ENCODE measurements at places on chromosomes 3 and 15. TPM values are rescaled to one million over a fixed set of nuclear protein-coding genes. Genes with fewer than 3 reads are reported as not detected.
A peak's percentile ranks its signal among the peaks of the same experiment; 100 is the strongest.

DNA sequence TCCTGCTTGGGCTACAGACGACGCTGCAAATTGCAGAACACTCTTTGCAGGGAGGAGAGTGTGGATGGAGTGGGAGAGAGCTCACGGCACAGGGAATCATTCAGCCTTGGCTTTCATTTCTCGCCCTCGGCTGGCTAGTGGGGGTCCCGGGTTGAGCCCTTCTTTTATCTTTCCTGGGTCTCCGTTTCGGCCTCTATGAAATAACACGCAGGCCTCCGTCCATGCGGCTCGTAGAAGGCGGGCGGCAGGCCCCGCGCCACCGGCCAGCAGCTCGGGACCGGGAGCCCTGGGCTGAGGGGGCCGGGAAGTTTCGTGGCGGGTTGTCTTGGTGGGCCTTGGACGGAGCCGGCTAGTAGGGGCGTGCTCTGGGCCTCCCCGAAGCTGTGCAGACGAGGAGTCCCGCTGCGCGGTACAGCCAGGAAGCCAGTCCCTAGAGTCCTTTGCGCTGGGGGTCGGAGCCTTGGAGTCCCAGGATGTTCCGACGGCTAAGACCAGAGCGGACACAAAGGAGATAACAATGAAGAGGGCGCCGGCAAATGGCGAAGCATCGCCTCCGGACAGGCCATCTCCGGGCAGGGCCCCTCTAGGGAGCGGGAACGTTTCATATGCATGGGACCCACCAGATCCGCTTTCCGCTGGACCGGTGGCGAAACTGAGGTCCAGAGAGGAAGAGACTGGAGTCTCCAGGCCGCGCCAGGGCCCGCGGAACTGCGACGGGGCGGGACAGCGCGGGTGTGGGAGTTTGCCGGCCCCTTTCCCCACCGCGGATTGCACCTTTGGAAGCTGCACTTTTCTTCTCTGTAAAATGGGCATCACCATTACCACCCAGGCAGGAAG lies 4.3 kb downstream of the RNU6-1 start:
- no peak for DNase-seq

GRCh38 chr3:97705764-97706163 lies 58.8 kb upstream of the ARL6 start:
- DNase-seq = no peak

GRCh38 chr3:49721896-49722781 lies 1.6 kb downstream of the GMPPB start:
- DNase-seq = no peak

- no peak for DNase-seq
Measured at GRCh38 chr3:134956395-134956794, 161.3 kb downstream of the EPHB1 start.

GRCh38 chr3:170055209-170055608 lies 17.4 kb downstream of the GPR160 start:
- peak; percentile 28 for DNase-seq

DNA sequence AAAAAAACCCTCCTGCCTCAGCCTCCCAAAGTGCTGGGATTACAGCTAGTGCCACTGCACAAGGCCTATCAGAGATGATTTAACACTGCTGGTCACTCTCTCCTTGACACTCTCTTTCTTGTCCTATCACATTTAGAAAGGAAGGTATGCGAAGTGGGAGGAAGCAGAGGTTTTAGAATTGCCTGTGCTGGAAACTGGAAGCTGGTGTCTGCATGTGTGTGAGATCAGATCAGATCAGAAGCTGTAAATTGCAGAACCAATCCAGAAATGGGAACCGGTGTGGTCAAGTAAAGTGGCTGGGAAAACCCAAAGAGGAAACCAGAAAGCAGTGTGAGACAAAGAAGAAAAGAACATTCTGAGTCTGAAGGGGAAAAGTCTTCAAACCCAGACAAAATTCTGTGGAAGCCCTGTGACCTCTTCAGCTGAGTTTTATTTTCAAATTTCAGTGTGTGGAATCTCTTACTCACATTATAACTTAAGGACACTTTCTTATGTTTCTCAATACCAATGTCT lies 2.8 kb downstream of the EFHB start:
- DNase-seq = no peak

DNA sequence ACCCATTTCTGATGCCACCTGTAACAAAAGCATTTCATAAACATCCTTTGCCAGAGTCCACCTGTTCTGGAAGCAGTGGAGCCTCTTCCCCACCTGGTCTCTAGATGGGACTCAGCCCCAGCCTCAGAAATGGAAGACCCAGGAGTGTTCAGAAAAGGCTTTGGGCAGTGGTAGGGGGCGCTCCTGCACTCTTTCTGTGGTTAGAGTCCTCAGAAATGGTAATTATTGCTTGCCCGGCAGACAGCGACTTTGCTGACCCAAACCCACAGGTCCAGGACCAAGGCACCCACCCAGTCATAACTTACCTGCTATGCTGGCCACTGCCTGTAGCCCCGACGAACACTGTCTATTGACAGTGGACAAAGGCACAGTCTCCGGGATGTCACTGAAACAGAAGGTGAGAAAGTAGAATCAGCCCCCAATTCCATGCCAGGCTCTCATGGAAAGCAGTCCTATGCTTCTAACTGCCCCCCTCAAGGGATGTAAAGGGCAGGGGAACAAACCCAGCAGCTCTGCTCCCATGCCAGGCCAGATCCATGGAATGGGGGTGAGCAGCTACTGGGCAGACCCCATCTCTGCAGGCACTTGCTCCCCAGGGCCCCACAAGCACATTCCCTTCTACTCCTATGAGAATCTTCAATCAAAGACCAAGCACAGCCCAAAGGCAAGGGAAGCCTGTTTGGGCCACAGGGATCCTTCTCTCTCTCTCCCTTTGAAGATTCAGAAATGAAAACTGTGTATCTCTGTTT lies 5.1 kb downstream of the ACAA1 start:
- DNase-seq = peak; percentile 14

DNA sequence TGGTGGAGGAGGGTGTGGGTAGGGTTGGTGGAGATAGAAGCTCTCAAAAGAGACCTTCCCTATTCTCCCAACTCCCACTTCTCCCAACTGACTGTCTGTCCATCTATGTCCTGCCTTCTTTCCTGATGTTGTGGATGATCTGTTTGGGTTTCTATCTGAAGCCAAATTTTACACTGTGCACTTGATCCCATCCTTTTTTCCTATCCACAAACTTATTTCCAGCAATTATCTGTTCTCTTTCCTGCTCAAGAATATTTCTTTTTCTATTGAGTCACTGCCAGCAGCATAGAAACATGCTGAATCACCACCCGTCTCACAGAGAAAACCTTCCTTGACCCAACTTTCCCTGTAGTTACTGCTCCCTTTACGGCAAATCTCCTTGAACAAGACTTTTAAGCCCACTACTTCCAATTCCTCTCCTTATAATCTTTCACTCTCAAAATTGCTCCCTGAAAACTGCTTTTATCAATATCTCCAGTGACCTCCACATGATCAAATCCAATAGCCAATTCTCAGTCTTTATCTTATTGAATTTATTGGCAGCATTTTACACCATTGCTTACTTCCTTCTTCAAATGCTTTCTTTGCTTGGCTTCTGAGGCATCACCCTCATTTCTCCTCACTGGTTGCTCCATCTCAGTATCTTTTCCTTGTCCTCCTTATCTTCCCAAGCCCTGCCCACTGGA lies 141.2 kb upstream of the SLC7A14 start:
- DNase-seq = peak; percentile 90

DNA sequence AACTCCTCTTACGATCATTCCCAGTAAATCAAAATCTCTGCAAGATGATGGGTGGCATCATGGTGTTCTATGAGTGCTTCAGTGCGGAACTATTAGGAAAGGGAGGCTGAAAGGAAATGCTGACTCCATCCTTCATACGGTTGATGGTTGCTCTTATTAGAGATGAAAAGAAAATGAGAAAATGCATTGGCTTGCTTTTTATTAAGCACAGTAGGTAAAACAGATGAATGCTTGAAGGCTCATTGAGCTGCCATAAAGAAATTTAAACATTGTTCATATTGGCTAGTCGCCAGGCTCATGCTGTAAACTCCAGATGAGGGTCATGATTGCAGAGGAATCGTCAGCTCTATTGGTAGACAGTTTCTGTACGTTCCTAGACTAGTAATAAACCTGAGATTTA lies 115.8 kb downstream of the EPHA3 start:
- no peak for DNase-seq

DNA sequence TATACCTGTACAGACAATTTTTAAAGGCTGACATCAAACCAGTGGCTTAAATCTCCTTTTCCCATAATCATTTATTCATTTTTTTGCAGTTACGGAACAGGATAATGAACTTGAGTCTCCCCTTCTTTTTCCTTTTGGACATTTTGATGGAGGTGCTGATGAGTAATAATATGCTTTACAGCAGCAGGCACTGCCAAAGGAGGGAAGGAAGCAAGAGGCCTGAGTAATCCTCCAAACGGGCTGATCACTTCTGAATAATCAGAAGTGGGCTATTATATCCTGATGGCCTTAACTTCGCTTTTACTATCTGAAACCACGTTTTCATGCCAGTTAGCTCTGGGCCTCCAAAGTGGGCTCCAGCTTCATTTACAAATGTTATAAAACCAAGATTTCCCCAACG lies 527.2 kb downstream of the FOXP1 start:
- DNase-seq = peak; percentile 24

DNA sequence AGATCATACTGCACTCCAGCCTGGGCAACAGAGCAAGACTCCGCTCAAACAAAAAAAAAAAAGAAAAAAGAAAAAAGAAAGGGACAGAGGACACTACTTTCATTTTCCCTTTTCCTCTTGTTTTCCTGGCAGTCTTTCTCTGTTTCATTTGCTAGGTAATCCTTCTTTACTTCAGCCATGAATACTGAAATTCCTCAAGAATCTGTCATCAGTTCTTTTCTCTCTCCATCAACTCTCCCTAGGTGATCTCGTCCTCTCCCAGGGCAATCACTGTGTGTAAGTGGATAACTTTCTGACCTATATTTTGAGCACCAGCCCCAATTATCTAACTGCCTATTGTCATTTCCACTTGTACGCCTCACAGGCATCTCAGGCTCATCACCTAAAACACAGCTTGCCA lies 51.5 kb downstream of the TTC23 start:
- DNase-seq = peak; percentile 7

DNA sequence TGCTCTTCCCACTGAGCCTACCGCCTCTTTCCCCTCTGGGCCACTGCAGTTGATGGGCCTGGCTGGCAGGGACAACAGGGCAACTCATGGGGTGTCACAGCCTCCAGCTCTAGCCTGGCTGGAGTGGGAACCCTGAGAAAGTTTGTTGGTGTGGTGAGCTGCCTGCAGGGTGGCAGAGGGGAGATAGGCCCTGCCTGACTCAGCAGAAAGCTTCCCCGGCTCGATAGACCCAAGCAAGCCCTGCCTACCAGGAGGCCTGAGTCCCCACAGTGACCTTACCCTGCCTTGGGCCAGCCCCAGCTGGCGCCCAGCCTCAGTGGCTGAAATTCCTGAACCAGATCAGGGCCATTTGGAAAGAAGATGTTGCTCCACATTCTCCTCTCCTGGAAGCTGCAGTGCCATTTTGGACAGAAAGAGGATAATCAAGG lies 29.4 kb downstream of the ABTB1 start:
- DNase-seq = peak; percentile 59

- DNase-seq = no peak
Measured at GRCh38 chr15:54515664-54516582, 537.7 kb downstream of the UNC13C start.

DNA sequence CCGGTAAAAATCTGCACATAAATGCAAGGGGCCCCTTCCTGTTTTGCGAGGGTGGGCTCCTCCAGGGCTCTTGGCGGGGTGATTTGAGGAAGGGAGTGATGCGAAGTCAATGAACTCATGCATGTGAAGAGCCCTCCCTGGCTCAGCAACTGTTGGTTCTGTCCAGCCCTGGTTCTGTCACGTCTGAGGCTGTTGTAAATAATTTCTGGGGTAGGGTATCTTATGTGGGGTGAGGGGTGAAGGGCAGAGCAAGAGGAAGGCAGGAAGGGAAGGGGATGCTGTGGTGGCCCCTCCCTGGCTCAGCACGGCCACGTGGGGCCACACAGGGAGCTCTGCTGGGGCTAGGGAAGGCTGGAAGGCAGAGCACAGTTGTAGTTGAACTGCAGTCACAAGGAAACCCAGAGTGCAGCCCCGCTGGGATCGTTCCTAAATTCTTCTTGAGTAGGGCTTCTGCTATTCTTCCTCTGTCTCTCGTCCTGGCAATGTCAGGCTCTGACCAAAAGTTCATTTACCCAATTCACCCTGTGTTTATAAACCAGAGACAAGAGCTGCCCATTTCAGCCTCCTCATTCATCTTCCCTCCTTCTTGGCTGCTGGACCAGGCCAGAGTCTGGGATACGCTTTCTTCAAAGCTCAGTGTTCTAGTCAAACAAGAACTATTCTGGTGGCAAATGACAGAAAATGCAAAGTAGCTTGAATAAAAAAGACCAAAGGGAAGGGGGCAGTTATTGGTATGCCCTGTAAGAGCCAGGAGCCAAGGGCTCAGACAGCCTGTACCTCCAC lies 14.8 kb upstream of the TOPBP1 start:
- DNase-seq = no peak

DNA sequence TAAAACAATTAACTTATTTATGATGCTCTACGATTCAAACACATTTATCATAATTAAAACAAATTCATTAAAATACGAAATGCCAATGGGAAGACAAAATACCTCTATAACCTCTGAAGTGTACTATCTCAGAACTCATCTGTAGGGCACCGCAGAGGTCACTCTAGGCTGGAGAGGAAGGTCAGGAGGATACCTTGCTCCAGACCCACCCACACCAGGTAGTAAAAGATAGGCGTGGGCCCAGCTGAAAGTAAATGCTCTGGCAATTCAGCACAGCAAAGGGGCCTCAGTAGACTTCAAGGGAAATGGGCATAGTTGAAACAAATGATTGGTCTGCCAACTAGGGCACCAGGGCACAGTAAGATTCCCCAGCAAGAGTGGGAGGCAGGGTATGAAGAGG lies 26.0 kb upstream of the SPPL2A start:
- no peak for DNase-seq

DNA sequence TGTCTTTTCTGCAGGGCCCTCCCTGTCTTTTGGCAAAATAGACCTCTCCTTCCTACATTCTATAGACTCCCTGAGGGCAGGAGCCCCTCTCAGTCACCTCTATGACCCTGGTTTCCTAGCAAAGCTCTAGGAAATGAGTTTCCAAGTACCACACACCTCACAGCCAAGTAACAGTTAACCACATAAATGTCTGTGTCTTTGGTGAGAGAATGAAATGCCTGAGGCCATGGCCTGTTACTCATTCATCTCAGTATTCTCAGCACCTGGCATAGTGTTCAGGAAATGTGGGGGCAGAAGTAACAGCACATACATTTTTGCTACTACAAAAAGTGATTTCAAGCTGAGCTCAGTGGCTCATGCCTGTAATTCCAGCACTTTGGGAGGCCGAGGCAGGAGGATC lies 21.0 kb downstream of the RFT1 start:
- DNase-seq = peak; percentile 98

- no peak for DNase-seq
Measured at GRCh38 chr3:72839057-72839456, 9.2 kb downstream of the SHQ1 start.

GRCh38 chr3:107633327-107634098 lies 110.8 kb downstream of the BBX start:
- no peak for DNase-seq

- DNase-seq = no peak
Measured at GRCh38 chr3:175486255-175486654, 627.1 kb downstream of the NAALADL2 start.

- no peak for DNase-seq
Measured at GRCh38 chr15:92633418-92633817, 22.2 kb downstream of the FAM174B start.

GOLGA6L9 gene
- total RNA-seq = 1.9 TPM

CCRL2 gene
- 6.1 TPM for total RNA-seq

BFSP2 gene
- total RNA-seq = not detected

PRSS50 gene
- not detected for total RNA-seq

THPO gene
- total RNA-seq = not detected

CIDEC gene
- not detected for total RNA-seq

SCN11A gene
- total RNA-seq = not detected

SOX14 gene
- not detected for total RNA-seq

C3orf70 gene
- total RNA-seq = 8.2 TPM

ANKDD1A gene
- total RNA-seq = 8.1 TPM

ANKRD34C gene
- not detected for total RNA-seq

NR2E3 gene
- not detected for total RNA-seq

Data from RPMI7951 (cell line).